ENCODE measurements at places on chromosomes 13 and 19.

DNA sequence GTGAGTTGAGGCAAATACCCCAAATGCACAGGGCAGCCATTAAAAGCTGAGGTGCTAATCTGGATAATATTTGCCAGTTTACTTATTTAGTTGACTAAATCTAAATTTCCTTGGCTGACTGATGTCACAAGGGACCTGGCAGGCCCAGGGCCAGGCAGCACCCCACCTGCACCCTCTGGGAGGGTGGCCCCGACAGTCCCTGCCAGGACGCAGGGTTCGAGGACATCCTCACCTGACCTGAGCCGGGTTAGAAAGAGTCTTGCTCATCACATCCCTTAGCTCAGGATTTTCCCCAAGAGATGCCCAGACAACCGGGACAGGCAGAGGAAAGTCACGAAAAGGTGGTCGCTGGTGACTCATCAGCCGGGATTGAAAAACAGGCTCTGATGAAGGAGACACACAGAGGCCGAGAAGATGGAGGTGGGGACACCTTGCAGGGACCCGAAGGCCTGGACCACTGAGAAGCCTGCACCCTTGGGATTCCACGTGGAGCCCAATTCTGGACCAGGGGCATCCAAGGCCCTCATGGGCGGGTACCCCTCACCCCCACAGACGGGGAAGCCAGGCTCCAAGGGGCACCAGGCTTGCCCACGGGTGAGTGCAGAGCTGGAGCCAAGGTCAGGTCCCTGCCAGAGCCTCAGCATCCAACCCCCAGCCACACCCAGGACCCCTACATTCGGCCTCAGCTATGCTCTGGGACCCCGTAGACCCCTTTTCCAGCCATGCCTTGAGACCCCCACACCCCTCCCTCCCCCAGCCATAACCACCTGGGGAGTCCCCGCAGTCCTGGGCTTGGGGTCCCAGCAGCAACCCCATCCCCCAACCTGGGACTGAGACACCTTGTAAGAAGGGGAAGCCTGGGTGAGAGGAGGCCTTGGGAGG lies 103.2 kb downstream of the SOX1 start:
- DNase-seq: no peak

- no peak for DNase-seq
Measured at GRCh38 chr13:100646030-100646673, 28.4 kb downstream of the TMTC4 start.

GRCh38 chr19:43754253-43754502 lies 584 bp downstream of the SMG9 start:
- no peak for DNase-seq

DNA sequence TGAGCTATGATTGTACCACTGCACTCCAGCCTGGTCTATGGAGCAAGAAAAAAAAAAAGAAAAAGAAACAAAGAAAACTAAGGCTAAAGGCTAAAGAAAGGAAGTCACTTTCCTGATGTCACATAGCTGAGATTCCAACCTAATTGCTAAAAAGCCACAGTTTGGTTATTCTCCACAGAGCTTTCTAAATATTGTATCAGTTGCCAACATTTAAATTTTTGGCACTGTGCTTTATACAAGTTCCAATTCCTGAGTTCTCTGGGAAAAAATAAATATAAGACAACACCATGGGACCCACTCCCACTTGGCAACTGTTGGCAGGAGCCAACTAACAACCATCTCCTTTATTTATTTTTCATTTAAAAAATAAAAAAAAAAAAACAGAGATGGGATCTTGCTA lies 11.2 kb upstream of the LYPD3 start:
- DNase-seq: no peak
